ENCODE measurements at places on chromosomes 5 and 9.

GRCh38 chr5:176381423-176381822, 7.0 kb downstream of the NOP16 start:
- DNase-seq, result no peak

- DNase-seq, result no peak
These were observed 212.8 kb upstream of the CHD1 start for GRCh38 chr5:99141534-99142128.

- no peak for DNase-seq
These were observed 349.1 kb downstream of the ISL1 start for GRCh38 chr5:51732304-51732703.

GRCh38 chr9:127858041-127858512, 3.6 kb upstream of the ENG start:
- DNase-seq, result no peak

DNA sequence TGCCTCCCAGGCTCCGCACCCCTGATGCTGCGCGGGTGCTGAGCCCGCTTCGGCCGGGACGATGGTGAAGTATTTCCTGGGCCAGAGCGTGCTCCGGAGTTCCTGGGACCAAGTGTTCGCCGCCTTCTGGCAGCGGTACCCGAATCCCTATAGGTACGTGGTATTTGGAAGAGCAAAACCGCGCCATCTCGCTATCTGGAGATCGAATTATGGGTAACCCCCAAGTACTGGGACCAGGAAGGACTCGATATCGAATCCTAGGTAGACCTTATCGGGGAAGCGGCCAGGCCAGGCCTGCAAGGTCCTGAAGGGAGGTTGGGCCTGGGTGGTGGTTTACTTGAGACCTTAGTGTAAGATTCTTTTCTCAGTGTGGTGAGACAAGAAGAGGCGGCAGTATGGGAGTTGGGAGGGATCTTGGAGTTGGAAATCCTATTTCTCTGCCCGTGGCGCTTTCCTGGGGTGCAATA, 359 bp downstream of the PRELID1 start:
- DNase-seq, result no peak

- no peak for DNase-seq
These were observed 12.2 kb downstream of the CXXC5 start for GRCh38 chr5:139660105-139660922.

GRCh38 chr5:145681686-145682085, 153.5 kb downstream of the PRELID2 start:
- DNase-seq, result no peak

- DNase-seq, result no peak
These were observed 82.5 kb downstream of the ESM1 start for GRCh38 chr5:54902791-54903473.

GRCh38 chr5:82309091-82309531, 31.0 kb upstream of the RPS23 start:
- DNase-seq, result no peak

- DNase-seq, result no peak
These were observed 51.9 kb upstream of the PLEKHG4B start for GRCh38 chr5:39979-40583.

GRCh38 chr5:133051061-133051541, 712 bp upstream of the HSPA4 start:
- no peak for DNase-seq

- DNase-seq, result no peak
These were observed 480.8 kb downstream of the CDH12 start for GRCh38 chr5:22372376-22372775.

DNA sequence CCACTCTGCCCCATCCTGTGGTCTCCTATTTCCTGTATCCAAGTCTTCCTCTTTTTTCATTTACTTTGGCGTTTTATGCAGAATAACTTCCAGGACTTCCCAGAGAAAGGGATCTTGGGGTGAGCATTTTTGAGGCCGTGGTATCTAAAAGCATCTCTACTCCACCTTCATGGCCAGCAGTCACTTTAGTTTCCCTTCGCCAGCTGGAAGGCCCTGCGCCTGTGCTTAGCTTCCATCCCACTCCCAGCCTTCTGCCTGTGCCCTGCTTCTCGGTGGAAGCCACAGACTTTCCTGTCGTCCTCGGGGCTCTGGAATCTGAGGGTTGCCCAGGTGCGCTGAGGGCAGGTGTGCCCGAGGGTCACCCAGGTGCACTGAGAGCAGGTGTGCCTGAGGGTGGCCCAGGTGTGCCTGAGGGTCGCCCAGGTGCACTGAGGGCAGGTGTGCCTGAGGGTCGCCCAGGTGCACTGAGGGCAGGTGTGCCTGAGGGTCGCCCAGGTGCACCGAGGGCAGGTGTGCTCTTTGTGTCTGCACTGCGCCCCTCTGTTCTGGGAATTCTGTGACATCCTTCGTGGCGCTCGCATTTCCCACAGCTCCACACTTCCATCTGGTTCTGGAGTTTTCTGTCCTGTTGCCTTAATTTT, 32.4 kb upstream of the LRRC14B start:
- DNase-seq, result no peak

GRCh38 chr5:157362982-157363381, 97.0 kb upstream of the NIPAL4 start:
- no peak for DNase-seq

GRCh38 chr9:103089357-103089756, 94.2 kb downstream of the CYLC2 start:
- DNase-seq, result no peak

DNA sequence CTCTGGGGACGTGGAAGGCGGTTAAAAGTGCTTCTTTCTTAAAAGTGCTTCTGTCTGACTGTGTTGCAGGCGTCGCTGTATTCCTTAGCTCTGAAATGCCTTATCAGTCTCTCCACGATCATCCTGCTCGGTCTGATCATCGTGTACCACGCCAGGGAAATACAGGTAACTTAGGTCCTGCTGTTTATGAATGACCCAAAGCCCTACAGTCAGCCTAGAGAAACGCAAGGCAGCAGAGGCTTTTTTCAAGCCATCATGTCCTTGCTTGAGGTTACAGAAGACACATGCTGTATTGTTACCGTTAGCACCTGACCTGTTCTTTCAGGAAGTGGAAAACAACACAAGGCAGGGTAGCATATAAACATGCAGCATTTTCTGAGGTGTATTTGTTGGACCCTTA, 2.0 kb downstream of the KCNN2 start:
- no peak for DNase-seq

DNA sequence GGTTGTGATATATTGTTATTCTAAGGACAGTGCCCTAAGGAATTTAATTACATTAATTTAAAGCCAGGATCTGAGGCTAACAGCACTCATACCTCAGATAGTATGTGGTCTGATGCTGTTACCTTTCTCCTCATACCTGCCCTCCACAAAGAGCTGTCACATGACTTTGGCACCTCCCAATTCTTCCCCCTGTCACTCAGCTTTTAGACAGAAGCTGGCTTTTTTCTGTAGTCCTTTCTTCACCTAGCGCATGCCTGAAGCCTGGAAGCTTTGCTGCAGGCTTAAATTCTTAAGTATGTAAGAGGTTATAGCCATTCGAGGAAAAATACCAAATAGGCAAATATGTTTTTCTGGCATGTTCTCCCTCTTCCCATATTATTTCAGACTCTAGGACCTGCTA, 61.0 kb upstream of the ADAMTS19 start:
- DNase-seq, result no peak

DNA sequence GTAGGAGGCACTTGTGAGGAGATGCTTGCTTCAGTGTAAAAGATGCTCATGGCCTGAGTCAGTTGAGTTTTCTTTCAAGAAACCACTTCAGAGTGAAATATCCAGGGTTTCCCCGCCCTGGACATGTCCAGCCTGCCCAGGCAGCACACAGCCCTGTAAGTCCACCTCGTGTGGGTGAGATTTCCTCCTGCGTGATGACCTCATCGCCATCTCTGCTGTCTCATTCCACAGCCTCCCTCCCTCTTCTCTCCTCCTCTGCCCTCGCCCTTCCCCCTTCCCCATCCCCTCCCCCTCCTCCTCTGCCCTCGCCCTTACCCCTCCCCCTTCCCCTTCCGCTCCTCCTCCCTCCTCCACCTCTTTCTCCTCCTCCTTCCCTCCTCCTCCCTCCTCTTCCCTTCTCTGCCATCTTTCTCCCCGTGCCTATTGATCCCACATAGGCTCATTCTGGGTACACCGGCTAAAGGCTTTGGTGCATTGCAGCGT, 34.0 kb upstream of the NCS1 start:
- no peak for DNase-seq

DNA sequence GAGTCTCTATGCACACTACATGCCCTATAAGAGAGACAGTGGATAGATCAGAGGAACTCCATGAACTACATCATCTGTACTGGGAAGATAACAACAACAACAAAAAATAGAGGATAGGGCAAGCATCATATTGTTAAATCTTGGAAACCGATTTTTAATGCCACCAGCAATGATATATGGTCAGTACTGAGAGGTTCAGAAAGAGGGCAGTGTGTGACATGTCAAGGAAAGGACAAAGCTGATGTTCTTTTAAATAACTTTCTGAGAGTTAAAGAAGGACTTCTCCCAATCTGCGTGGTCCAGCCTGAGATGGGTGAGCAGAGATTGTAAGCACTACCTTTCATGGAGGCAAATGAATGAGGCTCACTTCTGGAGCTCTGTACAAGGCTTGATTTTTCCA, 62.0 kb upstream of the PHF24 start:
- no peak for DNase-seq

GRCh38 chr5:142984011-142984410, 213.8 kb downstream of the ARHGAP26 start:
- DNase-seq, result no peak

DNA sequence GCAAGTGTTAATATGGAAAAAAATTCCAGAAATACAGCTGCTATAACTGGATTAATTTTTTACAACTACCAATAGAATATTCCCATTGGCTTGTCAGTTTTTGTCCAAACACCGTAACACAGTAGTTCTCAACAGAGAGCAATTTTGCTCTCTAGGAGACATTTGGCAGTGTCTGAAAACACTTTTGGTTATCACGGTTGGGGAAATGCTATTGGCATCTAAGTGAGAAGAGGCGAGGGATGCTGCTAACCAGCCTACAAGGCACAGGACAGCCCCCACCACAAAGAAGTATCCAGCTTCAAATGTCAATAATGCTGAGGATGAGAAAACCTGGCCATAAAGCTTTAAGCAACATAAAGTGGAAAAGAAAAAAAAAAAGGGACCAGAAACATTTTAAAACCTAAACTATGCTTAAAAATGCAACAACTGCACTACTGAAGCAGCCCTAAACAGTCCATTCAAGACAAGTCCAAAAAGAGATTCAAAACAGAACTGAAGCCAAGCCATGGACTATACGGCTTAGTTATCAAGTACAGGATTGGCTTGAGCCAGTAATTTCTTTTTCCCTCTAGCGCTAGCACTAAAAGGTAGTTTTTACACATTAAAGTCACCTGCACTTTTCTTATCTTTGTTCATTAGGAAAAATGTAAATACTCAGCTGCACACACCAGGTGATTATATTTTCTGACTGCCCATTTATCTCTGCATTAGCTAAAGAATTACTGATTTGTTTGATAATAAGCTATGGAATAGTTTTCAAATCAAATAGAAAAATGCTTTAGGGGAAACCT, 83.9 kb downstream of the NR3C1 start:
- no peak for DNase-seq

GRCh38 chr9:72203205-72203803, 54.1 kb downstream of the GDA start:
- no peak for DNase-seq

DNA sequence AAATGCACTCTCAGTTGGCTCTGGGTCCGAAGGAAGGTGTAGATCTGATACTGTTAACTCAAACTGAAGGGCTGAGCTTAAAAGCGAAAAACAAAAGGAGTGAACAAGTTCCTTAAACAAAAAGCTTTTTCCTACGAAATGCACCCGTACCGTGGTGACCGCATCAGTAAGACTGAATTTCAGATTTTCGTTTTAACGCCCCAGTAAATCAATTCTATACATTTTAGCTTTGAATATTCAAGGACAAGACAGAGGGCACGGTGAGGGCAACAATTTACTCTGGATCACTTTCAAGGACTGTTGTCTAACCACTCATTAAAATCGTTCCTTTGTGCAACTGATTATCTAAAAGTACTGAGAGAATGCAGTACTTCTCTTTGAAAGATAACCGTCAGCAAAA, 1.9 kb downstream of the HOMER1 start:
- DNase-seq, result no peak

GRCh38 chr9:93483497-93483896, 30.1 kb upstream of the FAM120AOS start:
- DNase-seq, result no peak

DNA sequence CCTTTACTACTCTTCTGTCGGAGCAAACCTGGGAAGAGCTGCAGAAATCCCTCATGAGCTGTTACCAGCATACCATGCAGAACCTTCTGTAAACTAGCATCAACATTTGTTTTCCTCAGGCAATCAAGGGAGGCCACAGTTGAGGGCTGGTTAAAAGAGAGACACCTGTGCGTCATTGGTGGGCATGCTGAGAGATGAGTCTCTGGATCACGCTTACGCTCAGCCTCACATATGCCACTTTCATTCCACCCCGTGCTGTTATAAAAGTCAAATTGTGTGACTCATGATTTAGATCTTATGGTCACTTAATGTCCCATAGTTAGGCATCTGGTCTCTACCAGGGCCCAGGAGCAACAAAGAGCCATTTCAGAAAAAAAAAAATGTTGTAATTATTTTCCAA, 18.1 kb upstream of the ICE1 start:
- DNase-seq, result no peak

DNA sequence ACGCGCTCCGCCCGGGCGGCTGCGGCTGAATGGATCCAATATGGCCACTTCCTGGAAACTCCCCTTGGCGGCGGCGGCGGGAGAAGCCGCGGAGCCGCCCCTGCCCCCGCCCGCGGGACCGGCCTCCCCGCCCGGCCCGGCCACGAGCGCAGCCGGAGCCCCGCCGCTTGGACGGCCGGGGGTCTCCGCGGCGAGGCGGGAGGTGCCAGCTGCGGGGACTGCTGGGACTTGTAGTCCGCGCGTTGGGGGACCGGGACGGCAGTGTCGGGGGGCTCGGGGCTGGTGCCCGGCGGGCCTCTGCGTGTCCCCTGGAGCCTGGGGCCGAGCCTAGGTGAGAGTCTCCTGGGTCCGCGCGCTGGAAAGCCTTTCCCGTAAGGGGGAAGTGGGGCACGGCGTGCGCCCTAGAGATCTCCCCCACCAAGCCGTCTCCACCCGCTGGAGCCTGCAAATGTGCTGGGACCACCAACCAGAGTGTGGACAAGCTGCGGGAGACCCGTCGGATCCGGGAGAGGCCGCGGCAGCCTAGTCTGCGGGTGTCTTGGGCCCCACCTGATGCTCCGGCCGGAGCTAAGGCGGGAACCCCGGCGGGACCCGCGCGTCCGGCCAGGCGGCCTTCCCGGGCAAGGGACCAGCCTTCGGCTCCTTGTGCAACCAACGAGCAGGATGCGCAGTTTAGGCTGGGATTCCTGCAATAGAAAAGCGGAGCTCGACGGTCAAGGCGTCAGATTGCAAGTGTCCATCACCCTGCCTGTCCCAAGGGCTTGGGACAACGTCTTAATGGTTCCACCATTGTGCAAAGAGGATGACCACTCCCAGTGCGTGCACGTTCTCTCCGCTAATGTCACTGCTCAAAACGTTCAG, at the start of gene SEPTIN8:
TSS of gene SEPTIN8 (minus strand) at position 31 of the 861 bp plus-strand sequence. CDS start 102 bp downstream, outside the sequence.
- no peak for DNase-seq

GRCh38 chr9:14339746-14340145, 25.8 kb upstream of the NFIB start:
- DNase-seq, result no peak

GRCh38 chr9:10612641-10613398, at the start of gene PTPRD:
Gene PTPRD, minus strand, starts transcription at chr9:10613002.
- no peak for DNase-seq

Data from activated CD8-positive, alpha-beta memory T cell treated with anti-CD3 and anti-CD28 coated beads for 1 hour (primary cell).